Spinal cord (tissue), 10 donors: ENCODE measurements at places on chromosomes 12 and 14. TPM values are rescaled to one million over a fixed set of nuclear protein-coding genes. Genes with fewer than 3 reads are reported as not detected.

DNA sequence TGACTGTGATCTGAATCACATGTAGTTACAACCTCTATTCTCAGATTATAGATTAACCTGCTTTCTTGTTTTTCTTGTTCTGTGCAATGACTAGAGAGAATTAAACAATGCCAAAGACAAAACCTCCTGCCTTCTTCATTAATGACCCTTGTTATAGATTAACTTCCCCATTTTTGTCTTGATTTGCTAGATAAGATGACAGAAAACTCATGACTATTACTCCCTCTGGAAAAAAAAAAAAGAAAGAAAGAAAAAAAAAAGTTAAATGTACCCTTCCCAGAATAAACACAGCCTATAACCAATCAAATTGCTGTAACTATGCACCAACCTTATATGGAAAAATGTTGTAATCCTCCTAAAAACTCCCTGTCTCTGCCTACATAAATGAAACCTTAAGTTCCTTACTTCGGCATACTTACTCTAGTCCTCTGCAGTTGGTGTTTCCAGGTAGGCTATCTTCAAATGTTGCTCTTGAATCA is 41.1 kb upstream of the PCED1B start:
- H3K4me1 ChIP-seq, result no peaks in the 10 kb centered on the region
- H3K27me3 ChIP-seq, result no peaks in the 10 kb centered on the region
- no peak overlapping the region for H3K27ac ChIP-seq

GRCh38 chr12:92107621-92108131 is 38.0 kb downstream of the BTG1 start:
- no peak overlapping the region for H3K4me3 ChIP-seq
- no peak for DNase-seq
- peak overlapping the region; percentile 82 for H3K27ac ChIP-seq
- no peaks in the 10 kb centered on the region for H3K27me3 ChIP-seq

- H3K4me1 ChIP-seq, result no peaks in the 10 kb centered on the region
- H3K27me3 ChIP-seq, result no peaks in the 10 kb centered on the region
- no peak overlapping the region for H3K4me3 ChIP-seq
- peaks cover 38% of the 10 kb centered on the region for H3K36me3 ChIP-seq
- no peak overlapping the region for H3K27ac ChIP-seq
- no peak for DNase-seq
Observed at GRCh38 chr12:53287741-53288216, 7.6 kb upstream of the PFDN5 start.

The ADGRD1 gene
- polyA plus RNA-seq, result 11.4 TPM

The MYRFL gene
- polyA plus RNA-seq, result 0.53 TPM
